Activated CD8-positive, alpha-beta T cell treated with anti-CD3 and anti-CD28 coated beads, Interleukin-2, amount 10 ng/mL, durations not matched to agents 7 days and 5 days (primary cell): ENCODE measurements at places on chromosomes 13 and 19.

DNA sequence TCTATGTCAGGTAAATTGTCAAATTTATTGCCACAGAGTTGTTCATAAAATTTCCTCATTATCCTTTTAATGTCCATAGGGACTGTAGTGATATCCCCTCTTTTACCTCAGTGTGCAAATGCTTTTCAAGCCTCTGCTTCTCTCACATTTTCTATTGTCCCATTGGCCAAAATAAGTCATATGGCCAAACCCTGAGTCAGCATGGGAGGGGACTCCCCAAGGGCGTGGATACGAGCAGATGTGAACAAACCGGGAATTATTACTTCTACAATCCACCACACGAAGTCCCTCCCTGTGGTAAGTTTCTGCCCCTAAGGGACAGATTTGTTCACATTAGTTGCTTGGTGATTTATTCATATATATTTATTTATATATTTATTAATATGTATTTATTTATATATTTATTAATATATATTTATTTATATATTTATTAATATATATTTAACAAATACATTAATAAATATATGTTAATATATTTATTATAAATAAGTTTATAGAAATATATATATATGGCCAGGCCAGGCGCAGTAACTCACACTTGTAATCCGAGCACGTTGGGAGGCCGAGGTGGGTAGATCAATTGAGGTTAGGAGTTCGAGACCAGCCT, 20.1 kb upstream of the CAMSAP3 start:
- no peak for DNase-seq

- peak; percentile 84 for DNase-seq
Observed at GRCh38 chr13:108915634-108916512, 286.5 kb downstream of the MYO16 start.

- no peak for DNase-seq
Observed at GRCh38 chr19:13401388-13401787, 104.9 kb downstream of the CACNA1A start.

- DNase-seq, result no peak
Observed at GRCh38 chr13:31154939-31155338, 6.8 kb downstream of the HSPH1 start.

DNA sequence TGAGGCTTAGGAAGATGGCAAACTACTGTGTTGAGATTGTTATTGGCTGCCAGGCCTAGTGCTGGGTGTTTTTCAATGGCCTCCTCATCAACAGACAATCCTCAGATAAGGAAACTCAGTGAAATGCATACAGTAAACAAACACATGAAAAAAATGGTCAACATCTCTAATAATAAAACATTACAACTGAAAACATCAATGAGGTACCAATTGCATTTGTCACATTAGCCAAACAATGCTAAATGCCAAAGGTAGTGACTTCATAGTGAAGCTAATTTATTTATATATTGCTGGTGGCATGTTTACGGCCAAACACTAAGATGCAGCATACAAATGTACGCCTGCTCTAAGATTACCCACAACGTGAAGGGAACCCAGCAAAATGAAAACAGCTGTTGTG, 224.0 kb upstream of the UBL3 start:
- no peak for DNase-seq

- no peak for DNase-seq
Observed at GRCh38 chr19:55485439-55486011, 537 bp downstream of the NAT14 start.

- no peak for DNase-seq
Observed at GRCh38 chr19:19434483-19435045, 29.1 kb downstream of the GATAD2A start.

GRCh38 chr19:13999085-13999484, 7.0 kb downstream of the RFX1 start:
- no peak for DNase-seq

- no peak for DNase-seq
Observed at GRCh38 chr13:34086281-34086680, 268.3 kb downstream of the RFC3 start.

GRCh38 chr13:44759384-44760360, 183.5 kb upstream of the TSC22D1 start:
- no peak for DNase-seq

GRCh38 chr13:20940083-20940482, 37.5 kb upstream of the XPO4 start:
- DNase-seq, result no peak

DNA sequence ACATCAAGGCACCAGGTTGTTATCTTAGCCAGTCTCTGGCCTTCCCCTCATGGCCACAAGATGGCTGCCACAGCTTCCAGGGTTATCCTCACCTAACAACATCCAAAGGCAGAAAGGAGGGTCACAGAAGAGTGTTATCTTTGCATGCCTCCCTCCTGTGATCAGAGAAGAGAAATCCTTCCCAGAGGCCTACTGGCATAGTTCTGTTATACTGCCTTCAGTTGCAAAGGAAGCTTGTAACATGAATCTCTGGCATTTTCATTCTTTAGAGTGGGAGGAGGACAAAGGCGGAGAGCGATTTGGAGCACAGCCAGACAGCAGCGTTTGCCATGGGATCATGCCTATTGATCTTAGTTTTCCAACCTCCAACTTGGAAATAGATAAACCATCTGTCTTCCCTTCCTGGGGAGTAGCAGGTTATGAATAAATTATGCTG, 135.7 kb downstream of the DNAJC15 start:
- no peak for DNase-seq

- DNase-seq, result no peak
Observed at GRCh38 chr13:92418818-92419412, 807.7 kb upstream of the GPC6 start.

GRCh38 chr13:46643165-46643777, 90.3 kb downstream of the LRCH1 start:
- DNase-seq, result no peak

DNA sequence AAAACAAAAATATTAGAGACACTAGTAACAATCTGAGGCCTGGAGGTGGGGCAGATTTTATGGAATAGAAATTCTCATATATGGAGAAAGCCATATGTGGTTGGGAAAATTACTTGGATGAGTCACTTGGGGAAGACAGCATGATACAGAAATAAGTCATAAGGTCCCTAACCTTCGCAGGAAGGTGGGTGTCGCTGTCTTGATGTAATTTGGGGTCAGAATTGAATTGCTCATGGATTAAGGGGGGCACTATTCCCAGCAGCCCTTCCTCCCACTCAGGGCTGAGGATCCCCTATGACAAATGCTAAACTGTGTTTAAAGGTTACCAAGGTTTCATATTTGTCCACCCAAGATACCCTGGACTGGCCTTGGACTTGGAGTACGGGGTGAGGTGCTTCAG, 5.0 kb downstream of the RDH8 start:
- no peak for DNase-seq

GRCh38 chr19:4691373-4691772, 21.2 kb upstream of the MYDGF start:
- no peak for DNase-seq

- no peak for DNase-seq
Observed at GRCh38 chr13:113210833-113211232, 1.4 kb downstream of the CUL4A start.

GRCh38 chr19:54106716-54107115, 4.1 kb downstream of the NDUFA3 start:
- DNase-seq, result no peak

GRCh38 chr13:111183959-111184358, 68.8 kb downstream of the ARHGEF7 start:
- no peak for DNase-seq

GRCh38 chr13:71417205-71417604, 449.8 kb downstream of the DACH1 start:
- no peak for DNase-seq

DNA sequence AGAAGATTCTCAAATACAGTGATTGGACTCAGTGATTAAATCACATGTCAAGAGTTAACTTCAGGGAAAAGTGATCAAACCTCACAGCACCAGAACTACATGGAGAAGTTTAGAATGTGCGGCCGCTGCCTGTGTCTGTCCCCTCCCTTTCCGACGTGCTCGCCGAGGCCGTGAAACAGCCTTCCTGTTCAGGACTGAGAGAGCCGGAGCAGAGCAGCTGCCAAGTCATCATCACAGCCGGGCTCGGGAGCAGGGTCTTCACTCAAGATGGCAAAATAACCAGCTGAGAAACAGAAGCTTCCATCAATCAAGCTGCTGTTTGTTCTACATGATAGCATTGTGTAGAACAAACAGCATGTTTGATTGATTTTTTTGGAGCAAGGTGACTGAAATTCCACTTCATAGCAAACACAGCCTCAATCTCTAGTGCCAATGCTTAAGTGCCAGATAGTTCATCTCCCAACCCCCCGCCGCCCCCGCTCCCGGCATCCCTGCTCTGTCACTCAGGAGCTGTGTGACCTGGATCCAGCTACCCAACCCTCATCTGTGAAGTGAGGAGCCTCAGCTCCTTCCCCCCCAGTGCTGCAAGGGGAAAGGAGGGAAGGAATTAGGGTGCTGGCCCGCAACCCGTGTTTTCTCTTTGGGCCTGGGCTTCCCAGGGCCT, 70.6 kb downstream of the HSPH1 start:
- DNase-seq, result no peak

DNA sequence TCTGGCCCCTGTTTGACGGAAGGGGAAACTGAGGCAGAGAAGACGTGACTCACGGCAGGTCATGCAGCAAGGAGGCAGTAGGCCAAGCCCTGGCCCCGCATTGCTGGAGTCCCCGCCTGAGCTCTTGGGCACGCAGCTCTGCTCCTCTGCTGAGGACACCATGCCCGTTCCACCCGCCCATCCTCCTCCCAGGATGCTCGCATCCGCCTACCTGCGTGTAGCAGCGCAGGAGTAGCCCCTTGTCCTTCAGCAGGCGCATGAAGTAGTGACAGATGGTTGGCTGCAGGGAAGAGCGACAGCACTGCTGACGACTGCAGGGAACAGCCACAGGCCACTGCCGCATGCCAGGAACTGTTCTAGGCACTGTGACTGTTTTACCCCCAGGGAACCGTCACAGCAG, 10.5 kb downstream of the SIRT2 start:
- DNase-seq, result no peak

DNA sequence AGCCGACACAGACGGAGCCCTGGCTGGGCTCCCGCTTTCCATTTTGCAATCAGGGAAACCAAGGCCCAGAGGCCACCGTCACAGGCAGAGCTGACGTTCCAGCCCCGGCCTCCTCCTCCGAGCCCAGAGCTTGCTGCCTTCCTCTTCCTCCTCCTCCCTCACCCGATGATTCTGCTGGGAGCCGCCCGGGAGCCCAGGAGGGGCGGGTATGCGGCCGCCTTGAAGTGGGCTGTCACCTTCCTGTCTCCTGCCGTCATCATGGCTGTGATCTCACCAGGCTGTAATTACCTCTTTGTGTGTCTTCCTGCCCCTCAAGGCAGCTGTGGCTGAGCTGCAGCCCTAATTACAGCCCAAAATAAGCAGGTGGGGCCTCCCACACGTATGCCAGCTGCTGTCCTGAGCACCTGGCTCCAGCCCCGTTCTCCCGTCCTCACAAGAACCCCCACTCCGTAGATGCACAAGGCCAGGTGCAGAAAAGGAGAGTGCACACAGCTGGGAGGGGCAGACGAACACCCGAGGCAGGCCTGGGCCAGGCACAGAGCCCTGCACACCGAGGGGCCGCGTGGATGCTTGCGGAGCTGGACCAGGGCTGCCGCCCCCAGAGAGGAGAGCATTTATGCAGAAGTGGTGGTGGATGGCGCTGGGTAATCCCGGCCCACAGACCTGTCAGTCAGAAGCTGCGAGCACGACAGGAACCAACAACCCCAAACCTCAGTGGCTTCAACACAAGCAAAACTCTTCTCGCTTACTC, 4.0 kb downstream of the TPGS1 start:
- DNase-seq, result peak; percentile 91

GRCh38 chr19:46015687-46016425, 7.0 kb downstream of the PGLYRP1 start:
- peak; percentile 61 for DNase-seq

DNA sequence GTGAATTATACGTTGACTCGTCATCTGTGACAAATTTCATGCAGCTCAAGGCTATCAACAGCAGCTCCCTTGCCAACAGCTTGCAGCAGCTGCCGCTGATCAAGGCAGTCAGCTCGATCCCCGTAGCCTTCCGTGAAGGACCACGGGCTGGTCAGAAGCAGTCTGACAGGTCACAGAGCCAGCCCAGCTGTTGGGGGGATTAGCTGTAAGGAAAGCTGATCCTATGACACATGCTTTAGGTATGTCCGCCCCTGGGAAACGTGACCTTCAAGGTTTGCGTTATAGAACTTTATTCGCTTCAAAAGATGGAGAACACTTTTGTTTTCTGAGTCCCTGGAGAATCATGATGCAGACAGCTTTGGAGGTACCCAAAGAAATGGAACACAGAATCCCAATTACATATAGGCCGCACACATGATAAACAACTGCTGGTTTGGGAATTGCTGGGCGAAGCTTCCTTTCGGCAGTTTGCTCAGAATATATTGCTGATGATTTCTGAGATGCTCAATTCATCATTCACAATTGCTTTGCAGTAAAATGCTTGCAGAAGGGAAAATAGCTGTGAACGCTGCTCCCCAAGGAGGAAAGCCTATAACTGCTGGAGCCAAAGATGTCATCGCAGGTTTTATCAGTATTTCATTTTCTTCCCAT, 62.6 kb upstream of the USP29 start:
- no peak for DNase-seq

DNA sequence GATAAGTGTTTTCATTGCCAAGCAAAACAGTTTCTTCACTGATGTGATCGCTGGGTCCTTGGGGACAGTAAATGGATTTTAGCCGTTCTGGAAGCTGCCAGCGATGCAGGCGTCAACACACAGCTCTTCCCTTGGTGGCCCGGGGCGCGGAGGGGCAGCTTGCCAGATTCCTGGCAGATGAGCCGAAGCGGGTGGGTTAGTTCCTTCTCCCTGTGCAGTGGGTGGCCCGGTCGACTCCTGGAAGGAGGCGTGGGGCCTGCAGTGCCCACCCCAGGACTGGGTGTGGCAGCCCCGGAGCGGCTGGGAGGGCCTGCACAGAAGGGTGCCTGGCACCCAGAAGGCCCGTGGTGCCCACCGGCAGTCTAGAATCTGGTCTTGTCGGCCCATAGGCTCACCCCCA, 69.0 kb downstream of the KDM4B start:
- no peak for DNase-seq

- no peak for DNase-seq
Observed at GRCh38 chr13:102693250-102693649, 1.6 kb downstream of the METTL21C start.

DNA sequence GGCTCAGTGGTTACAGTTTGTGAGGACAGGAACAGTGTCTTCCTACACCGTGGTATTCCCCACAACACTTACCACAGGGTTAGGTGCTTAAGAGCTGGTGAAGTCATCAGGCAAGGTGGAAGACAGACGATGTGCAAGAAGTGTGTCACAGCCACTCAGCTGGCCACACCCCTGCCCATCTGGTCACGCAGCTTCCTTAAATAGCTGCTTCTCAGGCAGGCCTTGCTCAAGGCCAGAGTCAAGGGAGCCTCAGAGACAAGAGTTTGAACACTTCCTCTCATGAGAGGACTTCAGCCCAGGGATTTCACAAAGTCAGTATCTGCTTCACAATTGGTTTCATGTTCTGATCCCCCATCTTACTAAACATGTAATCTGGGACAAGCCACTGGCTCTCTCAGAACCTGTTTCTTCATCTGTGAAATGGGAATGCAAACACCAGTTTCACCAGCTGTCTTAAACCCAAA, 80.3 kb upstream of the FRY start:
- DNase-seq, result peak; percentile 28

GRCh38 chr13:24683838-24684599, 3.8 kb downstream of the ATP12A start:
- DNase-seq, result peak; percentile 76
